ENCODE measurements at places on chromosomes 1 and 21. TPM values are rescaled to one million over a fixed set of nuclear protein-coding genes. Genes with fewer than 3 reads are reported as not detected.

DNA sequence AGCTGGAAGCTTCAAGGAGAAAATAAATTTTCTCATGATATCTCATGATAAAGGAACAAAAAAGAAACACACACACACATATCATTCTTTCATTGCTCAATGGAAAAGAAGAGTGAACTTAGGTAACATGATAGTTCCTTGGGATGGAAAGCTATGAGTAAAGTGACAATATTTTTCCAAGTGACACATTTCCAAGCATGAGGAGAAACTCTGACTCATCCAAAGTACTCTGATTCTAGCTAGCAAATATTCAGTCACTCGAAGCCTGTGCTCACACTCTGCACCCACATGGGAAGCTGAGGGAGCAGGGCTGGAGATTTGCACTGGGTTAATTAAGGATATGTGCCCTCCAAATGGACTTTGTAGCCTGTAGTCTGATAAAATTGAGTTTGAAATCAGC is 222.4 kb downstream of the LRRC40 start:
- DNase-seq = no peak

DNA sequence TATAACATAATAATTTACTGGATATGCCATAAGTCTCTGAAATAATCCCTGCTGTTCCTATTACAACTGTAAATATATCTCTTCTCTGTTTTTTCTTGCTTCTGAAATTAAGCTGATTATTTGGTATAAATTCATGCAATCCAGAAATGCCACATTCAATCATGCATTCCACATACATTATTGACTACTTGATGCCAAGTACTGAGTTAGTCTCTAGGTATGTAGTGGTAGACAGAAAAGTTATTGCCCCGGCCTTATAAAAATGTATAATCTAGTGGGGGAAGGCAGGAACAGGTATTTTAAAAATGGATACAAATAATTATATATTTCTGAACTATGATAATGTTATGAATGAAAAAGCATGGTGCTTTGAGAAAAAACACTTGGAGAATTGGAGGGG is 338.6 kb upstream of the SNX7 start:
- DNase-seq = no peak

- DNase-seq = no peak
Observed at GRCh38 chr1:245585252-245585959, 430.6 kb downstream of the KIF26B start.

DNA sequence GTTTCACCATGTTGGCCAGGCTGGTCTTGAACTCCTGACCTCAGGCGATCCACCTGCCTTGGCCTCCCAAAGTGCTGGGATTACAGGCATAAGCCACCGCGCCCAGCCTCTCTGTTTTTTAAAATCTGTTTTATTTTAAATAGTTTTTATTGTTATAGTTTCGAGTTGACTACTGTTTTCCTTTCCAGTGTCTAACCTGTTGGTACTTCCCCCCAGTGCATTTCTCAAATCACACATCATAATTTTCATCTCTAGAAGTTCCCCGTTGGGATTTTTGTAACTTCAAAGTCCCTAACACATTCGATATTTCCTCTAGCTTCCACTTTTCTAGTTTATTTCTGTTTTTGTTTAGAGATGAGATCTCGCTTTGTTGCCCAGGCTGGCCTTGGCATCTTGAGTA is 7.5 kb downstream of the HES4 start:
- DNase-seq = no peak

- no peak for DNase-seq
Observed at GRCh38 chr1:158159597-158159996, 21.1 kb upstream of the CD1D start.

Gene SLC35F3
- total RNA-seq = 11.7 TPM

DNA sequence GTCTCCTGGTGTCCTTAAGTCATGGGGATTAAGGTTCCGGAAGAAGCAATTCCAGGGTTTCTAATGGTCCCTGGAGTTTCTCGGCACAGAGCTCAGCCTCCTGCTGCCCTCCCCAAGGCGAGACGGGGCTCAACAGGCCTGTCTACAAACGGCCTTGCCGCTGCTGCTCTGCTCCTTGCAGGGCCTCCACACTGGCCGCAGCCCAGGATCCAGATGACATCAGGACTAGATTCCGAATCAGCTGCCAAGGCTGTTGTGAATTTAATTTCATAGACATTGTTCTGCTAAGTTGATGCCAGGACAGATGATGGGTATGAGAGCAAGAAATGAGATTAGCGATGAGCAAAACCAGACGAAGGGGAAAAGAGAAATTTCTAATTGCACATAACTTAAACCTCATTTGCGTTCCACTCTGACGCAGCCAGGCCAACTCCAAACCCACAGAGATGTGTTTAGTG is 103.6 kb upstream of the BACE2 start:
- no peak for DNase-seq

DNA sequence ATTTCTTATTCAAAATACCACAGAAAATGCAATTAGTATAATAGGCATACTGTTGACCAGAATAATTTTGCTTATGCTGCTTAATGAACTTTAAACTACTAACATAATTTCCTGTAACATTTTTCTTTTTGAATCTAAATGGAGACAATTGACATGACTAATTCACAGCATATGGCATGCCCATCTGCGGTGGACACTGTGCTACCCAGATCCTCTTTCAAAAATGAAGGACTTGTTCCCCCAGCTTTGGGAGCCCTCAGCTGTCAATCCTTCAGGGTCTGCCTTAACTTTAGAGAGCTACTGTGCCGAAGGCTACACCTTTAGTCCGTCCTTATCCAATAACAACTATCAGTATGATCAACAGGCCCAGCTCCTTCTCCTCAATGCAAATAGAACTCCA is 789.0 kb downstream of the PLA2G4A start:
- DNase-seq = no peak

- DNase-seq = peak; percentile 53
Observed at GRCh38 chr1:157170677-157171515, 32.7 kb upstream of the ETV3 start.

GRCh38 chr1:156226116-156226538 is 13.3 kb downstream of the PMF1 start:
- DNase-seq = no peak

Gene RCSD1
- 5.6 TPM for total RNA-seq

DNA sequence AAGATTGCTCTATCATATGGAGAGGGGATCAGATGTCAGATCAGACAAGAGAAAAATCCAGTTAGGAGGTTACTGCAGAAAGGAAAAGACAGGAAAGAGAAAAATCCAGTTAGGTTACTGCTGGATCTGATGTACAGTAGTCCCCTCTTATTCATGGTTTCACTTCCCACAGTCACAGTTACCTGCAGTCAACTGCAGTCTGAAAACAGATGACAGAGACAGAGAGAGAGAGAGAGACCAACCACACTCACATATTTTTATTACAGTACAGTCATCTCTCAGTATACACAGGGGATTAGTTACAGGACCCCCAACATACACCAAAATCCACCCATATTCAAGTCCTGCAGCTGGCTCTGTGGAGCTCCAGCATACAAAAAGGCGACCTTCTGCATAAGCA is 29.3 kb downstream of the NUP133 start:
- no peak for DNase-seq

Gene TMEM269
- not detected for total RNA-seq

DNA sequence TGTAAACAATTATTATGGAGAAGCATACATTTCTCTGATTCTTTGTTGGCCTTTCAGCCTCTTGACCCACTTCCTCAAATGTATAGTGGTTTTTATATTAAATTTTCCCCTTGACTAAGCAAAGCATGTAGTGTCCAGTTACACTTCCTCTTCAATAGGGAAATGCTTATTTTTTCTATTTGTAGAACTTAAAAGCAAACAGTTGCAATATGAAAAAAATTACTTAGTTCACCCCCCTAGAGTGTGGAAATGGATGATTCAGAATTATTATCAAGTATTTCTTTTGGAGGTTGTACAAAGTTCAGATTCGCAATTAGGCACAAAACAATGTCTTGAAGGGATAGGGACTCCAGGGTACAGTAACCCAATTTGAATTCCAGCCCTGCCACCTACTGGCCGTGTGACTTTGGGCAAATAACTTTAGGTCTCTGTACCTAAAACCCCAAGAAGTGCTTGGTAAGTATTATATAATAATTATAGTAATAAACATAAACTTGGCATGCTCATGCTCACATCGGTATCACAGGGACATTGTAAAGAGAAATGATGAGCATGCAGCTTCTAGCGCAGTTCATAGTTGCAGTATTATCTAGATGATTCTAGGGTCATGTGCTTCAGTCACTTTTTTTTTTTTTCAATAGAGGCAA is 28.6 kb upstream of the IFNGR2 start:
- peak; percentile 67 for DNase-seq

Measured in body of pancreas (tissue), 4 donors.